ENCODE measurements at places on chromosomes 5 and 9.

- peak; percentile 47 for DNase-seq
Observed at GRCh38 chr9:111661150-111661801, at the start of gene GNG10. TSS of gene GNG10 (plus strand) at chr9:111661605. CDS start at chr9:111661635, 30 bp downstream.

DNA sequence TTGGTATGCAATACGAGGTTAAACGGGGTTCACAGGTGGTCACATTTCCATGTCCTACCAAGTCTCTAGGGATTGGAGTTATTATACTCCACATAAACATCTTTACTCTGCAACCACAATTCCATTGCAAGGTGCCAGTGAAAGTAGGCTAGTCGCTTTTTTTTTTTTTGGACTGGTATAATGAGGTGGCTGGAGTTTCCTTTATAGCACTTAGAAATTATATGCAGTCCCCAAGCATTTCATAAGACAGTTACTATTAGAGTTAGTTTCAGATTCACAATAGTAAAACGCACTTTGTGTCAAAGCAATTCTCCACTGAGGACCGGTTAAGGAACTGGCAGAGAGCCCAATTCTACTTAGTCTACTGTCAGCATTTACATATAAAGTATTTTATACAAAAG is 1.4 kb downstream of the MEF2C start:
- no peak for DNase-seq

DNA sequence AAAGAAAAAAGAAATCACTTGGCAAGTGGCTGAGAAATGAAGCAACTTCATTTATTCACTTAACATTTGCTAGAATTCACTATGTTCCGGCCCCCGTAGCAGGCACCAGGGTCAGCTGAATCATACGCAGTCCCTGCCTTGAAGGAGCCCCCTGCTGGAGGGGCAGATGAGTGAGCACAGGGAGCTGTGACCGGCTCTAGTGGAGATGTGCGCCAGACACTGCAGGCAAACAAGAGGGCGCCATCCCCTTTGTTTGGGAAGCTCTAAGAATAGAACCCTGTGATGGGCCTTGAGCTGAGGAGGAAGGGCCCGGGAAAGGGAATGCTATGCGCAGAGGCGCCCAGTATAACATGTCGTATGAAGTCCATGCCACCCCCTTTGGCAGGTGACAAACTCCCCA is 20.2 kb upstream of the RPL26L1 start:
- DNase-seq: no peak

DNA sequence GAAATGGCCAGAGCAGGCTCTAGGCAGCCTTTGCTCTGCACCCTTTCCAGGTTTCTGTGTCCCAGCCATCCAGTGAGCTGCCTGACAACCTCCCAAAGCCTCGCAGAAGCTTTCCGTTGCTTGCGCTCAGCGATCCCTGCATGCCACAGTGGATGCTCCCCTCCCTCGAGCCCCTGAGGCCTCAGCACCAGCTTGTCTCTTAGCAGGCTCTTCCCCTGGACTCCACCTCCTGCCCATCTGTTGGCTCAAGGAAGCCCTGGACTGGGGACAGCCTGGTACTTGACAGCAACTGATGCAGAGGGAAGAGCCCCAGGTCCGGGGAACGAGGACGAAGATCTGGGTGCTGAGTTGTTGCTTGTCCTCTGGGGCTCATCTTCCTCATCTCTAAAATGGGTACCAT is 23.2 kb downstream of the TSPAN17 start:
- no peak for DNase-seq

- DNase-seq: no peak
Observed at GRCh38 chr5:160311491-160312133, 752 bp downstream of the CCNJL start.

- no peak for DNase-seq
Observed at GRCh38 chr9:37559125-37559524, 17.1 kb downstream of the FBXO10 start.

- DNase-seq: no peak
Observed at GRCh38 chr5:45205403-45205961, 396.7 kb downstream of the MRPS30 start.

All from stimulated activated CD8-positive, alpha-beta memory T cell treated with anti-CD3 and anti-CD28 coated beads, Interleukin-2, amount 100 ng/mL, for 1 hour (primary cell).